ENCODE measurements at places on chromosomes 3 and 15. TPM values are rescaled to one million over a fixed set of nuclear protein-coding genes. Genes with fewer than 3 reads are reported as not detected.

The ALS2CL gene
- polyA plus RNA-seq: 9.4 TPM

The GOLGA8K gene
- polyA plus RNA-seq: 0.97 TPM

The GPD1L gene
- polyA plus RNA-seq: 21.6 TPM

The KCNMB3 gene
- 6.5 TPM for polyA plus RNA-seq

Measured in right renal cortex interstitium (tissue), 3 donors.